ENCODE measurements at places on chromosomes 2 and 18.

DNA sequence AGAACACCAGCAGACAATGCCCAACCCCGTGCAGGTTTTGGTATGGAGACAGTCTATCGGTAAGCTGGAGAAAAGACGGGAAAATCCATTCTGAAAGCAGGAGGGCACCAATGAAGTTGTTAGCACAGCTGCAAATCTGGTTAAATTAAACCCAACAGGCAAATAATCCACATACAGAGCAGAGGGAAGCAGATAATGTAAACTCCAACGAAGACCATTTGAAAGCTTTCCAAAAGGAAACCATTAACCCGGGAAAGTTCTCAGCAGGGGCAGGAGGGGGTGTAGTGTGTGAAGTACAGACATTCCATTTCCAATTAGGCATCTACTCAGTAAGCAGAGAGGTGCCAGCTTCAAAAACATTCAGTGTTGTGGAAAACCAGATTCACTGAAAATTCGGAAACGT lies 10.3 kb downstream of the EDAR start:
- DNase-seq: no peak

DNA sequence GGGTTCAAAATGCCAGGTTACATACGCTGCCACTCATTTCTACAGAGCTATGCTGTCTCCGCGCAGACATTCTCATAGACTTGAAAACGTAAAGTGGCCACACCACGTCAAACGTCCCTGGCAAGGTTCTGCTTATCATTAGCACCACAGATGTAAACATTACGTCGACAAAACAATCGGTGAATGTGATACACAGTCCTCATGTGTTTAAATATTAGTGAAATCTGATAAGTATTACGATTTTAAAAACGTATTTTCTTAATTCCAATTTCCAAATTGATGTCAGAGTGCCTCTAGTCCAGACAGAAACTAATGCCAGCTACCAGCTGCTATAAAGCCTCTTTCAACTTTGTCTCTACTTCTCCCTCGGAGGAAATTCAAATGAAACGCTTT lies 1.2 kb downstream of the STK17B start:
- no peak for DNase-seq

DNA sequence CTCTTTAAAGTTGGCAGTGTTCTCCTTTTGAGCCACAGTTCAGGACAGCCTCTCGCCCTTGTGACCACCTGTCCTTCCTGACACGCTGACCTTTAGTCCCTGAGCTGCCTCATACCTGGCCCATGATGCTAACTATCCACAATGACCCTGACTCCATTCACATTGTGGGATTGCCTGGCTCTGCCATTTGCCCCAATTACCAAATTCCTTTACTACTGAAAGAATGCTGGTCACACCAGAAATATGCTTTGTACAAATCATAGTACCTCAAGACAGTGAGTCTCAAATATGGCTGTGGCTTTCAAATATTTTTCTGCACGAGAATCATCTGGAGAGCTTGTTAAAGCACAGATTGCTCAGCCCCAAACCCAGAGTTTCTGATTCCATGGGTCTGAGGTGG lies 54.2 kb downstream of the LTBP1 start:
- no peak for DNase-seq

DNA sequence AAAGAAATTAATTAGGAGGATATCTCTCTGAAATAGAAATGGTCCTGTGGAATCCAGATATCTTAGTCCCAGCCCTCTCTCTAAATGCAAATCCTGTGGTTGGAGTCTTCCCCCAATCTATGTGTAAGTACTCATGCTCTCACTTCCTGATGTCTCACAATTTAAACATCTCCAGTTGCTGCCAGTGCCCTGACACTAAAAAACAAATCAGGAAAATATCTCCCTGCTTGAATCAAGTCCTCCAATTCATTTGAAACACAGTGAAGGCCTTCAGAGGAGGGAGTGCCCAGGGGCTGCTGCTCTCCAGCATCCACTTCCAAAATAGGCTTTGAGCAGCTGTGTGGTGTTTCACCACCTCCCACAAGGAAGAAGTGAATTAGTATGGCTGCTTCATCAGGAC lies 413.8 kb downstream of the RAD51AP2 start:
- no peak for DNase-seq

DNA sequence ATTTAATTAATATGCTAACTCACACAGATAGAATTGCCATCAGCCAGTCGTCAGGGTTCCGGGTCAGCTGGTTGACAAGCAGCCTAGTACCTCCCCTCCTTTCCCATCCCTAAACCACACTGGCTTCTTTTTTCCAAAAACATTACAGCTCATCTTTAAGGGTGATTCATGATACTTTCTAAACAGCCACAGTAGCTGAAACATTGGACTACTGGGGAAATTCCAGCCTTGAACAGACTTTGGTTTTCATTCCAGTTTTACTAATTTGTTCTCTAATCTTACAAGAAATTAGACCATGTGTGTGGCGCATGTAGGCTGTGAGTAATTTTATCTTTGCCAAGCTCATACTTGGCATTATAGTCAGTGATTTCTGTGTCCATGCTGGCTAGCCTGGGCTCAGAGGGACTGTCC lies 110.8 kb downstream of the FMNL2 start:
- DNase-seq: no peak

DNA sequence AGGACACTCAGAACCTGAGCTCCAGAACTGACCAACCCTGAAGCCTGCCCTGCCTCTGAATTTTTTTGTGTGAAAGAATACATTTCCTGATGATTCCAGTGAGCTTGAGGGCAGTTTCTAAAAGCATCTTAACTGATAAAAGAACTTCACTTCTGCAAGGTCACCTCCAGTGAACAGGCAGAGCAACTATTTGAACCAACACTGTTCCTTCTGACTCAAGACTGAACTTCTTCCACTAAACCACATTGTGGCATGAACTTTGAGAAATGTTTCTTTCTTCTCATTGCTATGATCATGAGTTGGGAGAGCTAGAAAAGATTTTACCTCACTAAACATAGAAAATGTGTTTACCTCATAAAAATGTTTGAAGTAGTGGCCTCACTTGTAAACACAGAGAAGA lies 83.8 kb upstream of the SERTAD2 start:
- DNase-seq: no peak

- no peak for DNase-seq
These were observed 303.6 kb upstream of the ID2 start for GRCh38 chr2:8378016-8378810.

GRCh38 chr2:69315160-69315761 lies 71.8 kb downstream of the GFPT1 start:
- no peak for DNase-seq
